T-helper 9 cell (primary cell): ENCODE measurements at places on chromosomes 1 and 21.
A peak's percentile ranks its signal among the peaks of the same experiment; 100 is the strongest.

GRCh38 chr21:42406201-42406621 is 2.5 kb downstream of the UBASH3A start:
- DNase-seq: no peak

DNA sequence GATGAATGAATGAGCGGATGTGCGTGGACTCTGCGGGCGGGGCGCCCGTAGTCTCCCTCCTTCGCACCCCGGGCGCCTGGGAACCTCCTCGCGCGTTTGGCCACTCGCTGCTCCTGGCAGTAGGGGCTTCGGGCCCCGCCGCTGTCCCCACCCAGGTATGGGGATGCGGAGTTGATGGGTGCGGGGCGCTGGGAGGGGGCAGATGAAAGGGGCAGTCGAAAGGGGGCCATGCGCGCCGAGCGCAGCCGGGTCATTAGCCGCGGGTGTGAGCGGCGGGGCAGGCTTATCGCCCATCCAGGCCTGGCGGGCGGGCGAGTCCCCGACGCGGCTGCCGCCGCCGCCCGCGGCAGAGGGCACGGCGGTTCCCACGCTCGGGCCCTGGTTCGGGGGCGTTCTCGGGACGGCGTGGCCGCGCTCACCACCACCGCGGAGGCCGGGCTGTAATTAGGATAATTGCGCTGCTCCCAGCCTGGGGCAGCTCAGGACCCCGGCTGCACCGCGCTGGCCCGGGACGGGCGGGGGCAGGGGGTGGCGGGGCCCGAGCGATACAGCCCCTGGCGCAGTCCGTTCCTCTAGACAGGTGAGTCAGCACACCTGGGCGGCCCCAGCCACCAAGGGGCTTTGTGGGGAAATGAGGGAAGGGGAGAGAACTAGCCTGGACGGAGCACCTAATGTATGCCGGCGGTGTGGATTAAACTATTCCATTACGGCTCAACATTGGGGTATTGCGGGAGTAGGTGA is 22.1 kb upstream of the CITED4 start:
- DNase-seq: no peak

- DNase-seq: no peak
Measured at GRCh38 chr1:29406814-29407213, 170.5 kb downstream of the PTPRU start.

- no peak for DNase-seq
Measured at GRCh38 chr1:78091215-78091813, 45.5 kb downstream of the GIPC2 start.

DNA sequence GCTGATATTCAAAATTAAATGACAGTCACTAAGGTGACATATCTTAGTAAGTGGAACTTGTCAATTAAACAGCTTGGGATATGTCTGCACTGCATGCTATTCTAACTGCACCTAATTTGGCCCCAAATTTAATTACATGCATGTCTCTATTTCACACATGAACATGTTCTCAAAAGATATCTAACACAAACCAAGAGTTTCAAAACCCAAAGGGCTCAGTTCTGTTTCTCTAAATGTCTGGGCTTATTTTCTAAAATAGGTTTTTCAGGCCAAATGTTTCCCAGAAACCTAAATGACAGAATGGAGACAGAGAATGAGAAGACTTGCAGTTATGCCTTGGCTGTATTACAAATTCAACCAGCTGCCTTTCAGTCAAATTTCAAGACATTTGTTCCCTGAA is 11.3 kb downstream of the RAB29 start:
- DNase-seq: no peak

DNA sequence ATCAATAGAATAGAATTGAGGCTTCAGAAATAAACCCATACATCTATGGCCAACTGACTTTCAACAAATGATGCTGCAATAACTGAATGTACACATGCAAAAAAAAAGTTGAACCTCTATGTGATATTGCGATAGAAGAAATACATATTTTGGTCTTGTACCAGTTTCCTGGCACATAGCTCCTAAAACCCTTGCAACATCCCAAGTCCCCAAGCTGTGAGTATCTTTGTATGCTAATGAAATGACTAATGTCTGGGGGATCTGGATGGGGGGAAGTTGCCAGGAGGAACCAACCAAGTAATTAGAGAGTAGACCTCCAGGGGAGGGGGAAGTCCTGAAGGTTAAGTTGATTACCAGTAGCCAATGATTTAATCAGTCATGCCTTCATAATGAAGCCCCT is 24.4 kb downstream of the BLZF1 start:
- DNase-seq: no peak

DNA sequence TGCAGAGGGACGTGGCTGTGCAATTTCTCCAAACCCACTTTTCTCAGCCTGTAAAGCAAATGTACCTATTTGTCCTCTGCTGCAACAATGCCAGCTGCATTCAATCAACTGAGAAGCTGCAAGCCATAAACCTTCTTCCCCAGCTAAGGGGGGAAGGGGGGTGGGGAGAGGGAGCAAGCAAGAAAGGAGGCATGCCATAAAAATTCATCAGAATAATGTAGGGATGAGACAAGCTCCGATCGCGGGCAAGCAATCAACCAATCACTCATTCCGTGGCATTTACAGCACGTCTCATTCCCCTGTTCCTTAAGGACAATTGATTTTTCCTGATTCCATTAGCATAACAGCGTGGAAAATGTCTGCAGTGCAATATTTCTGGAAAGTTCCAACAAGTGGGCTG is 144.8 kb downstream of the DMRTA2 start:
- DNase-seq: no peak

GRCh38 chr1:237664348-237664747 is 226.4 kb downstream of the ZP4 start:
- no peak for DNase-seq

DNA sequence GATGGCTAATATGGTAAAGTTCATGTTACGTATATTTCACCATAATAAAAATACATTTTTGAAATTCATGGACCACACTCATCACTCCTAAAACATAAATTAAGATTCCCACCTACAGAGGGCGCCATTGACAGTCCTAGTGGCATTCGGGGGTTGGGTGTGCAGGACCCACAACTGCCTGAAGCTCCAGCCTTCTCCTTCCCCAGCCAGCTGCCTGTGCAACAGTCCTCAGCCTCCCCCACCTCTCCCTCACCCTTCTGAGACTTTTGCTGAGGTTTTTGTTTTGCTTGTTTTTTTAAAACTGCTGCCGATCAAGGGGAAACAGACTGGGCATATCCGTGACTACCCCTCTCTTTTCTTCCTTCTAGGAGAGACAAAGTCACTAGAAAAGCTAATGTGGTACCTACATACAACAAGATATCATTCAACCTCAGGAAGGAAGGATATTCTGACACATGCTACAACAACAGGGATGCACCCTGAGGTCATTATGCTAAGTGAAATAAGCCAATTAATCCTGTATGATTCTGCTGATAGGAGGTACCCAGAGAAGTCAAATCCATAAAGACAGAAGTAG is 9.2 kb upstream of the EVA1C start:
- peak; percentile 51 for DNase-seq

DNA sequence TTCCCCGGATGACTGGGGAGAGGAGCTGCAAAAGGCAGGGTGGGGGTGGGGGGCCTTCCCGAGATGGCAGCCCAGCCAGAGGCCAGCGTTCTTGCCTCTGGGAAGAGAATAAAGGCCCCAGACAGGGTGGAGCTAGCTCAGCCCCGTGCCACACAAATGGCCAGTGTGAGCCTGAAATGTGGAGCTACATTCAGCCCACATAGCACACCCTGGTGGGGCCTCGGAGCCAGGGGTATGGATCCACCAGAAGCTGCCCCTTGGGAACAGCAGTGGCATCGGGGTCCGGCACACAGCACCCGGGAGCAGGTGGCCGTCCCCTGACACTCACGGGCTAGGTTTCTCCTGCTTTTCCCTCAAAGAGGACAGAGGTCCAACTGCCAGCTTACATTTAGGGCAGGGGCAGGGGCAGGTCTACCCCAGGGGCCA is 93.9 kb downstream of the PDE9A start:
- DNase-seq: no peak

GRCh38 chr1:116474921-116475849 is 95.6 kb downstream of the CD58 start:
- no peak for DNase-seq

GRCh38 chr1:66757722-66758240 is 5.5 kb downstream of the DYNLT5 start:
- no peak for DNase-seq

- no peak for DNase-seq
Measured at GRCh38 chr1:46102769-46103476, 29.5 kb downstream of the PIK3R3 start.

DNA sequence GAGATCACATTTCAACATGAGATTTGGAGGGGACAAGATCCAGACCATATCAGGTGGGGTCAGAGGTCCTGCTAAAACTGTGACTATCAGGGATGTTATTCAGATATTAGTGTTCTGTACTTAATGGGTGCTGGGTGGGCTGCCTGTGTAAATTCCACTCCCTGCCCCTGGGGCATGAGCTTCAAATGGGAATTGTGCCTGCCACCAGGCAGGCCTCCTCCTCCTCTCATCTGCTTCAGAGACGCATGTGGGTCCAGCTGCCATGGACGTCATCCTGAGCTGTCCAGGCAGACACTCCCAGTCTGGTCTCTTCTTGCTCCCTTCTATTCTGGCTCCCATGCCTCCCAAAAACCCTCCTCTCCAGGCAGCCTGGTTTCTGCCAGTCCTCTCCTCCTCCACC is 10.4 kb downstream of the QSOX1 start:
- DNase-seq: no peak

- no peak for DNase-seq
Measured at GRCh38 chr1:183197762-183198161, 11.7 kb downstream of the LAMC2 start.

DNA sequence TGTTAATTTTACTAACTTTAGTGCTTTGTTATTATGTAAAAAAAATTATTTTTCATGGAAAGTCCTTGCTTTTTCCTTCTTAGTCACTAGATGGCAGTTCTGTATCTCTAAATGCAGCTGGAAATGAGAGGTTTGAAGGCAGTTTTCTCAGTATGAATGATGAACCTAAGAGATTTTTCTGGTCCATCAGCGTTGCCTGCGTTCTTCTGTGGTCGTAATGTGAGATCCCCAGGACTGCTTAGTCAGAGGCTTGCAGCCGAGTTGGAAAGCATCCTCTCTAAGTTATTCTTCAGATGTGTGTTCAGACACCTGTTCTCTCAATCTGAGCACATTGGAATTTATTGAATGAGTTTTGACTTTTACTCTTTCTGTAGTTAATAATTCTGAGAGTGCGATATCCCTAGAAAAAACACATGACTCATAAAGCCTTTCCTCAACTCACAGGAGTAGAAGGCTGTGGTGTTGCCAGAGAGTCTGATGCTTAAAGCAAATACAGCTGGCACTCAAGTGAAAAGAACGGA is 99.3 kb downstream of the FMN2 start:
- no peak for DNase-seq

DNA sequence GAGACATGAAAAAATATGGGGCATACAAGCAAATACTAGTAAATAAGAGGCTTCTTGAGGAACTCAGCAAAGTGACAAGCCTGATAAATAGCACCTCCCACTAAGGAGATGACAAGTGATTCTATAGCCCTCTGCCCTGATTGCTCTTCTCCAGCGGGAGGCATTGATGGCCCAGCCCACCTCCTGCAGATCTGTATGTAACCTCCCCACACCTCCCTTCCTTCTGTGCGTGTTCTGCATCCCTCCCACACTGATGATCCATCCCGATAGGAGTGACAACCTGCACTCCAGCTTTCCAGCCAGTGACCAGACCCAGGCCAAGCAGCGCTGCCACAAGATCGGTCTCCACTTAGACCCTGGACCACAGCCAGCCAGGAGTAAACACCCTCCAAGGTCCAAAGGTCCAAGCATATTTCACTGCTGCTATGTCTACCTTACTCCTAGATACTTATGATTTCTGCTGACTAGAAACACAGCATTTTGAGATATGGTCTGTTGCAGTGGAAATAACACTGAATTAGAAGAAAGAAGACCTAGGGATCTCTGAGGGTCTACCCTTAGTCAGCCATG is 176.1 kb downstream of the BRINP2 start:
- no peak for DNase-seq

DNA sequence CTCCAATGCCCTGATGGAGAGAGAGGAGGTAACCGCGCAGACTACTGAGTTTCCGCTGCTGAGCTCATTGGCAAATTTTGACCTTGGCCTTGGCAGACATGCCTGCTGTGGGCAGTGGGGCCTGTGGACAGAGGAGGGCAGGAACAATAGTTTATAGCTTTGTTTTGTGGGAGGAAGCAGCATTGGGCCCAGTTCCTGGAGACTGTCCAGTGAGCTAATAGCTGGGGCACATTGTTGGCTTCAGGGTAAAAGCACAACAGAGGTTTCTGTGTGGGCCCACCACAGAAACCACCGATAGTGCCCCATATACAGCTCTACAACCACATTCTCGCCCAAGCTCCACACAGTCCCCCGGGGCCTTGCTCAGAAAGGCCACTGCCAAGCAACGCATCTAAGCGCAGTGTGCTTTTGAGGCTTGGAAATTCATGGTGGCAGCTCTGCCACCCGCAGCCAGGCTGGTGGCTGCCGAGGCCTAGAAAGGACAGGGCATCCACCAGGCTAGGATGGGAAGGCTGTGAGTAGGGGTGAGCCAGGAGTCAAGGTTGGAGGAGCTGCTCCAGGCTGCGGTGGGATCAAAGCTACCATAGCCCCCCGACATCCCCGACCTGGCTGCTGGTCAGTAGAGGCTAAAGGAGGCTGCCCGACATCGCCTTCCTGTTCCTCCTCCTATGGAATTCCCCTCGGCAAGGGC is 43.2 kb downstream of the NEK2 start:
- no peak for DNase-seq

- DNase-seq: peak; percentile 85
Measured at GRCh38 chr1:1200876-1201810, 5.2 kb downstream of the TNFRSF18 start.

GRCh38 chr1:156492013-156492590 is 8.5 kb downstream of the MEF2D start:
- no peak for DNase-seq

- peak; percentile 44 for DNase-seq
Measured at GRCh38 chr1:16888860-16889816, 6.6 kb upstream of the RNU1-2 start.

DNA sequence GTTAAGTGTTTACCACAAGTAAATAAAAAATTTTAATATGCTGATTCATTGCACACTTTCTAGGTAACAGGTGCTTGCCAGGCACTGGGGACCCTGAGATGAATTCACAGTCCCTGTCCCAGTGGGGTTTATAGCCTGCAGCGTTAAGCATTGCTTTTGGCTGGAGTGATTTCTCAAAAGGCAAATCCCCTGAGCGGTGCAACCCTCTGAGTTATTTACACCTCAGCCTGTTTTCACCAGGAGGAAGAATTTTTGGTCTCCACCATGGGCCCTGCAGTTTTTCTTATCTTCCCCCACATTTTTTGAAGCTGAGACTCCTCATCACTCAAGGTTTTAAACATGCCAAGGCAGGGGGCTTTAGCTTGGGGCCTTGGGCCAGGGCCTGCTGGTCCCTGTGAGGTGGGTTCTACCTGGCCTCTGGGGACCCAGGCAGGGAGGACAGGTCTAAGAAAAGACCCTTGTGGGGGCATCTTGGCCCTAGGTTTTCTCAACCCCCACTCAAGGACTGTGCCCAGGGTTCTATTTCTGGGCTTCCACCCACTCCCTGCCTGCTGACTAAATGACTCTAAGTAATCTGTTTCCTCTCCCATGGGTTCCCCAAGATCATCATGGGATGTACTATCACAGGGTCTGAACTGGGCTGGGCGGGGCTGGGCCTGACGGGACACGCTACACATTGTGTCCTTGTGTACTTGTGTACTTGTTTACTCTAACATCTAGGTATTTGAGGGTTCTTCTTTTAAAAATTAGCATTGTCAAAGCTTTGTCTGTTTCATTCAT is 10.2 kb upstream of the CHIT1 start:
- DNase-seq: no peak
